Retinal pigment epithelial cell (primary cell): ENCODE measurements at places on chromosomes 7 and 10.

- no peak for DNase-seq
These were observed 94.5 kb downstream of the PPP1R3A start for GRCh38 chr7:113824117-113824823.

DNA sequence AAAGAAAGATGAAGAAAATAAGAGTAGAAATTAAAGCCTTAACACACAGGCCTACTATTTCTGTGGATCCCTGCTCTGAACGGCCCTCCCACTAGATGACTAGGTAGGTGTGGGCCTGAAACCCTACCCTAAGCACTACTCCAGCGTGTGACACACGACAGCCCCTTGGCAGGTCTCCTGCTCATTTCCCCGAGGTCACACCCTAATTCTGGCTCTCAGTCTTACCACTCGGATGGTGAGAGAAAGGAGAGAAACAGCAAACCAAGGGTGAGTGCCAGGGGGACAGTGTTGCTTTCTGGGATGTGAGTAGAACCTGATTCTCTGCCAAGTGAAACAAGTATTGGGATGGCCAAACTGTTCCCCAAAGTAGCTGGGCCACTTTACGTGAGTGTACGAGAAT lies 12.1 kb downstream of the GALNTL5 start:
- DNase-seq = no peak

GRCh38 chr7:30172451-30172850 lies 37.7 kb downstream of the MTURN start:
- DNase-seq = no peak

DNA sequence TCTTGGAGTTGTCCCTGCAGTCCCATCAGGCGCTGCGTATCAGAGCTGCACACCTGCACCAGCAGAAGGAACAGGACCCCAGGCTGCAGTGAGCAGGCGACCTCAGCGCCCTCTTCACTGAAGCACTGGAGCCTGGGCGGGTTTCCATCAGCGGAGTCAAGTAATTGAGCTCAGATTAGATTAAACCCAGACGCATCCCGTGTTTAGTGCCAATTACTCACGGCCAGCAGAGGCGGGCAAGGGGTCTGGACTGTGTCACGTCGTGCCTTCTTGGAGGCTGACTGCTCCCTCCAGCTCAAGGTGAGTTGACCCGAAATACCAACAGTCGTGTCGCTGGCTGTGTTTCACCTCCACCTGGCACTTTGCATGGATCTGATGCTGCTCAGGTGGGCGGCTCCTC lies 123.6 kb downstream of the CXCL12 start:
- no peak for DNase-seq

GRCh38 chr7:2404714-2405119 lies 1.3 kb downstream of the CHST12 start:
- no peak for DNase-seq

GRCh38 chr7:157888579-157888978 lies 551.8 kb downstream of the DNAJB6 start:
- DNase-seq = no peak

DNA sequence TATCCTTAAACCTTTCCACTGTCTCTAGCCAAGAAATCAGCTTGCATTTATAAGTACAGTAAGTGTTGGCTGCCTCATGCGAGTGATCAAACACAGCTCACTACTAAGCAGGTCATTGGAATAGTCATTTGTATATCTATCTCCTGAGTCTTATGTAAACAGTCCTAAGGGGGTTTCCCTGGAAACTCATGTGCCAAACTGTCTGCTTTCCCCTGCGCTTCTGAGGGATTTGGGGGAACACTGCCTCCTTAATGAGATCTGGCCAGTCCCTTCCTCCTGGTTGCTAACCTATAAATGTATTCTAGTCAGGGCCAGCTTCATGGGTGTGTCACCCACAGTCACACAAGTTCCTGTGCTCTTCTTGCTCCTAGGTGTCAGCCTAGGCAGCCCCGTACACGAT lies 133.1 kb downstream of the CD36 start:
- DNase-seq = no peak

- DNase-seq = no peak
These were observed 275.4 kb downstream of the GRID1 start for GRCh38 chr10:86091216-86091615.

DNA sequence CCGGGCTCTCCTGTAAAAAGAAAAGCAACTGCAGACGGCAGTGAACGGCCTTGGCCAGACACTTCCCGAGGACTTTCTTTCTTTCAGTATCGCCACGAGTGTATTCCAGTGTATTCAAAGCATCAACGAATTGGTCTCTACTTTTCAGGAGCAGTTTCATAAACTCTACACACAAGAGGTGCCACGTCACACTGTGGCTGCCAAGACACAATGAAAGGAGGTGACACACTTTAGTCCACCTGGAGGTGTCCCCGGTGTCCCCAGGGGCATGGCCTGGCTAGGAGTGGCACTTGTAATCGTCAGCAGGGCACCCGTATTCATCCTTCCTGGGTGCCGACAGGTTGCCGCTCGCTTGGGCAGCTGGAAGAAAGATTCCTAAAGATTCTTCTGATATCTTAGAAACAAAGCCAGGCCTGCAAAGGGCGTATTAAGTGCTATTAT lies 5.0 kb downstream of the TNS3 start:
- no peak for DNase-seq

GRCh38 chr7:46651561-46652088 lies 730.6 kb upstream of the IGFBP3 start:
- no peak for DNase-seq

DNA sequence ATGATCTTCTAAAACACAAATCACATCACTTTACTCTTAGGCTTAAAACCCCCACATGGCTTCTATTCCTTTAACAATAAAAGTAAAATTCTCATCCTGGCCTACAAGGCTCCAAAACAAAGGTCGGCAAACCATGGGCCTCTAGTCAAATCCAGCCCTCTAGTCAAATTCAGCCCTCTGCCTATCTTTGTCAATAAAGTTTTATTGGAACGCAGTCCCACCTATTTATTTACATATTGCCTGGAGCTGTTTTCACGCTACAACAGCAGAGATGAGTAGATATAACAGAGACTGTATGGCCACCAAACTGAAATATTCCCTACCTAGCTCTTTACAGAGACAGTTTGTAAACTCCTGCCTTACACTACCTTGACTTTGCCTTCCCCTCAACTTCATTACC lies 178.8 kb downstream of the PTPN20 start:
- DNase-seq = no peak

- no peak for DNase-seq
These were observed 54.8 kb downstream of the DPY19L1 start for GRCh38 chr7:34982371-34983019.

DNA sequence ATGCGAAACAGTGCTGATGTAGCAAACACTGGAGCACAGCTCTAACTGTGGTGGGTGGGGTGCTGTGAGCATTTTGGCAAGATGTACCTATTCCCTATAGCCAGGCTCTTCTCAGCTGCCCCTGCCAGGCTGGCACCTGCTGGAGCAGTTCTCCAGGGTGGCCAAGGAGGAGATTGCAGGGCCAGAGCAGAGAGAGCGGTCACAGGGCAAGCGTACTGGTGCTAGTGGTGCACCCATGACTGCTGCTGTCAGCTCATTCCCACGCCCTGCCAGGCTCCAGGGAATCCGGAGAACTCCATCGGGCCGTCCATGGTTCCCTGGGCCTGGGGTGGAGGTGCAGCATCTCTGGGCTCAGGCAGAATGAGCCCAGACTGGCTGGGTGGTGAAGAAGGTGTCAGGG lies 2.1 kb downstream of the COL13A1 start:
- DNase-seq = no peak
